ENCODE measurements at places on chromosomes 11 and 22.
A peak's percentile ranks its signal among the peaks of the same experiment; 100 is the strongest.

- DNase-seq: no peak
Observed at GRCh38 chr11:114610550-114610949, 15.0 kb upstream of the NXPE4 start.

GRCh38 chr11:119772641-119773415, 43.8 kb upstream of the NECTIN1 start:
- no peak for DNase-seq

- no peak for DNase-seq
Observed at GRCh38 chr11:79086056-79086455, 354.8 kb downstream of the TENM4 start.

DNA sequence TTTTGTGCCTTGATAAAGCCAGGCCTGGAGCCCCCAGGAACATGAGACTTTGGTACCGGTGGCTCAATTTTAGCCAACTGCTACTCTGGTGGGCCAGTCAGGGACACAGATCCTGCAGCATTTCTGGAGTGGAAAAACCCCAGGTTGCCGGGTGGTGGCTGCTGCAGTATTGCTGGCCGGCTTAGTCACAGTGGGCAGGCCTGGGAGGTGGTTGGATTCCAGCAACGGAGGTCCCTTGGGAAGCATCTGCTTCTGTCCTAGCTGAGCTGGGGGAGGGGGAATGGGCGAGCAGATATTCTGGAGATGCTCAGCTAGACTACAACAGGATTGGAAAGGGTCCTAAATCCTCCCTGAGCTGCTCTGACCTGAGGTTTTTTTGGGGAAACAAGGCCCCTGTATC, 31.6 kb upstream of the ACCSL start:
- no peak for DNase-seq

- peak; percentile 17 for DNase-seq
Observed at GRCh38 chr11:41522899-41523672, 63.6 kb upstream of the LRRC4C start.

DNA sequence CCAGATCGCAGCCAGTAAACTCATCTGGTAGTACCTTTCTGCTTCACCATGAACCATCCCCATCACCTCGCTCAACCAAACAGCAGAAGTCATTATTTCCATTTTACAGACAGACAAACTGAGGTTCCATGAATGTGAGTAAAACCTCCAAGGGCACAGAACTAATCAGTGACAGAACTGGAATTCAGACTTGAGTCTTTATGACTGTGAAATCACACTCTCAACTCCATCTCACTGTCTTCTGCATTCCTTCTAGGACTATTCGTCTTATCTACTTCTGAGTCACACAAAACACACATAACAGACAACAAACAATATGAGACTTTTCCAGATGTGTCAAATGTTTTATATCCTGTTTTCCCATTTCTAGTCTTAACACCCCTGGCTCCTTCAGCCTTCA, 9.3 kb upstream of the NUP50 start:
- no peak for DNase-seq

DNA sequence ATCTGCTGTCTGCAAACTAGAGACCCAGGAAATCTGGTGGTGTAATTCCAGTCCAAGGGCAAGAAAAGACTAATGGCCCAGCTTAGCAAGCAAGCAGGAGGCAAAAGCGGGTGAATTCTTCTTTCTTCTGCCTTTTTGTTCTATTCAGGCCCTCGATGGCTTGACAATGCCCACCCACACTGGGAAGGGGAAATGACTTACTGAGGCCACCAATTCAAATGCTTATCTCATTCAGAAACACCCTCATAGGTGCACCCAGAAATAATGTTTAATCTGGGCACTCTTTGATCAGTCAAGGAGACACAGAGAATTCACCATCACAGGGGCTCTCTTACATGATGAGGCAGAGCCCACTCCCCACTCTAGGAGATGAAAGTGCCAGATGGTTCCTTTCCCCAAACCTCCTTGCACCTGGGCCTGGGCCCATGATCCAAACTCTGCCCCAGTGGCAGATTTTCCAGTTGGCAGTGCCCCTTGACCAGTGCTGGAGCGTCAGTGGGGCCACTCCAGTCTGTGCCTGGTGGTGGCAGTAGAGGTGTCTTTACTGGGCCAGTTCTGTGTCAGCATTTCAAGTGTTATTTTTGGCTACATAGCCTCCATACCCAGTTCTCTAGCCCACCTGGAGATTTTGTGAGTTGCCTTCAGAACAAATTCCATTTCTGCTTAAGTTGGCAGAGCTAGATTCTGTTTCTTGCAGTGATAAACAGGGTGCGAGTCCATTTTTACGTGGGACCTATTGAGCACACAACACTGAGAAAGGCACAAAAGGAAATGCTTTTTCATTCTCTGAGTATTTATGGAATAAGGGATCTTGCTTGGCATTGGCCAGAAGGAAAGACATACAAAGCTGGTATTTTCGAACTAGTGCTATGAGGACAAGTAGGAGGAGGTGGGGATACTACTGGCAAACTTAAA, 7.5 kb downstream of the ELMOD1 start:
- no peak for DNase-seq
